Activated CD4-positive, alpha-beta T cell treated with anti-CD3 and anti-CD28 coated beads for 1 hour (primary cell): ENCODE measurements at places on chromosomes 7 and 10.

- no peak for DNase-seq
Observed at GRCh38 chr7:8154272-8154671, 107.7 kb downstream of the ICA1 start.

- no peak for DNase-seq
Observed at GRCh38 chr7:99560834-99561736, 2.6 kb downstream of the ZNF655 start.

GRCh38 chr7:136018104-136018503 is 40.9 kb upstream of the MTPN start:
- DNase-seq, result no peak

- DNase-seq, result no peak
Observed at GRCh38 chr10:104706886-104707285, 65.8 kb downstream of the SORCS3 start.

DNA sequence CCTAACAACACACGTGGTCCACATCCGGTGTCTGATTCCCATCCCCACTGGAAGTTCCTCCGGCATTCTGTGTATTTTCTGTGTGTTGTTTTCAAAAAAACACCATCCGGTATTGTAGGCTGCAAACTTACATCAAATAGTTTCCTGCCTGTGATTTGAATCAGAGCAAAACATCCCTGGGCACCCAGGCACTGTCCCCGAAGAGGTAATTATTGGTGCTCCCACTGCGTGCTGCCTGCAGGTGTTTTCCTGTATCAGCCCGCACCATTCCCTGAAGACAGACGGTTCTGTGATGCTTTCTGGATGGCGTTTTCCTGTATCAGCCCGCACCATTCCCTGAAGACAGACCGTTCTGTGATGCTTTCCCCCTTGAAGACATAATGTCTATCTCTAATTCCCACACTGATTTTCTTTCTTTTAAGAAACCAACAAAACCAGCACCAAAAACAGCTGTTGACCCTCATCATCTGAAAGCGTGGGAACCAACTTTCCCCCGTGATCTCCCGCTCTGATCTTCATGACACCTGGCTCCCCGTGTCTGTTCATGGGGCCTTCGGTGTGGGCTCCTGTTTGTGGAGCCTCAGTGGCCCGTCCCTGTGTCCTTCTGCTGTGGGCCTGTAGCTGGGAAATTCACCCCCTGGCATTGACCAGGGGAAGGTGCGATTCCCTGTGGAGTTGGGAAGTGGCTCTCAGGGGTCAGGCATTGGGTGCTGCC is 205.3 kb downstream of the ADARB2 start:
- no peak for DNase-seq

DNA sequence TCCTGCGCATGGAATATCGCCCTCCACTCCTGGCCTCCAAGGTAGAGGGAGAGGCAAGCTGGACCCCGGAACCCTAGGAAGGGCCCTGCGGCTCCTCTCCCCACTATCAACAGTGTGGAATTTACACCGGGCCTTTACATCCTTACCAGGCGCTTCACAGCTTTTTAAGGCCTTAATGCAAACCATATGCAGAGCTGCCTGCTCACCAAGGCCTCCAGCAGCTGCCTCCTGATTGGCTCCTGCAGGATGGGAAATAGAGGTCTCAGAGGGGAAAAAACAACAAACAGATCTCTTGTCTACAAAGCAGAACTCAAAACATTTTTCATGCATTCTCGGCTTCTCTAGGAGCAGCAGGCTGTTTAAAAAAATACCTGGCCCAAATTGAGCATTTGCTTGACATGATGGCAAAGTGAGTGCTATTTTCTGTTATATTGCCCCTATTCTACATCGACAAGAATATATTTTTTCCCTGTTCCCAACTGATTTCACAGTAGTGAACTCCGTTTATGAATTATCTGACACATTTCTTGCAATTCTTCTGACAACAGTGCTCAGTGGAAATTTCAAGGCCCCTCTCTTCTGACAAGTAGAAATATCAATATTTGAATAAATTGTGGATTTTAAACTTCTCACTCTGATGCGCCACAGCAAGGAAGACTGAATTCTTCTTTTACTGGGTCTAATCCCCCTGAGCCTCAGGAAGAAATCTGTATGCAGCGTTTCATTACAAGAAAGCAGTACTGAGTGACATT is 51.7 kb downstream of the EBF3 start:
- DNase-seq, result no peak
